ENCODE measurements at places on chromosomes 7 and 10. TPM values are rescaled to one million over a fixed set of nuclear protein-coding genes. Genes with fewer than 3 reads are reported as not detected.

DNA sequence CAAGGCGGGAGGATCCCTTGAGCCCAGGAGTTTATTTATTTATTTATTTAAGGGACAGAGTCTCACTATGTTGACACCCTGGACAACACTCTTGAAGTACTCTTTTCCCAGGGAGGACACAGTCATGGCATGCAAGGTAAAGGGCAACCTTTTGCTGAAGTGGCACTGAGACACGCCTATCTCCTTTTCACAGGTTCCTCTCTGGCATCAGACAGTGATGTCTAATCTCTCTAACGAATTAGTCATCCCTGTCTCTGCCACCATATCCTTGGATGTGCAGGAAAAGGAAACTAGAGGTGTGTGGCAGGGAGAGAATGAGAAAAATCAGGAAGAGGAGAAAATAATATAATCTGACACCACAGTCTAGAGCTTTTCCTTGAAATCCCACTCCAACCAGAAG lies 19.5 kb downstream of the CPVL start:
- no peaks in the 10 kb centered on the region for H3K36me3 ChIP-seq
- no peak for DNase-seq
- H3K27ac ChIP-seq, result no peak overlapping the region
- H3K4me3 ChIP-seq, result no peak overlapping the region
- no peaks in the 10 kb centered on the region for H3K4me1 ChIP-seq
- peaks cover 6% of the 10 kb centered on the region for H3K27me3 ChIP-seq

The CCDC7 gene
- 18.3 TPM for total RNA-seq

The PDE6C gene
- not detected for total RNA-seq

DNA sequence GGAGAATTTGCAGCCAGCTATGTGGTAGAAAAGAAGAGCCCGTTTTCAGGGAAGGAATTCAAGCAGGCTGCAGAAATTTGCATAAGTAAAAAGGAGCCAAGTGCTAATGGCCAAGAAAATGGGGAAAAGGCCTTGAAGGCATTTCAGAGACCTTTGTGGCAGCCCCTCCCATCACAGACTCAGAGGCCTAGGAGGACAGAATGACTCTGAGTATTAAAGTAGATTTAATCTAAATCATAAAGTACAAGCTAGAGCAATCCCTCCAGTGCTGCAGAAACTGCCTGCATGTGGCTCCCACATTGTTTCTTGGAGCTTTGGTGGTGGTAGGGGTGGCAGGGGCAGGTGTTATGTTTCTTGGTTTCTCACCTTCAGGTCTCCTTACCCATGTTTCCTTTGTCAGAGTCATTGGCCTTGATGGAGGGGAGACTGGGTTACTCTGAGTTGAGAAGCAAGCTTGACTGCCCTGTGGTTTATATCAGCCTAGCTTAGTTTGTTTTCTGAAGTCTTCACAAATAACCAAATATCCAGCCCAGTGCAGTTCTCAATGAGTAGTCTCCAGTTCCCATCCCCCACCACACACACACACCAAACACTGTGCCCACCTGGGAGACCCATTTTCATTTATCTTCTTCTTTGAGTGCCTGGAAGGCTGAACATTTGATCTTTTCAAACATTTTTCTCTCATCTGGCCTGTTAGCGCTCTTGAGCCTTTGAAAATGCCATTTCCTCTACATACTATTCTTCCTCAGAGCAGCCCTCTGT lies 34.5 kb downstream of the ITPRIP start:
- peaks cover 21% of the 10 kb centered on the region for H3K36me3 ChIP-seq
- DNase-seq, result no peak
- no peak overlapping the region for H3K4me3 ChIP-seq
- H3K27me3 ChIP-seq, result no peaks in the 10 kb centered on the region
- no peak overlapping the region for H3K27ac ChIP-seq

- H3K4me1 ChIP-seq, result peaks cover 49% of the 10 kb centered on the region
- H3K36me3 ChIP-seq, result peaks cover 11% of the 10 kb centered on the region
- H3K27ac ChIP-seq, result peak overlapping the region; percentile 89
- H3K27me3 ChIP-seq, result no peaks in the 10 kb centered on the region
- no peak for DNase-seq
Measured at GRCh38 chr10:110496553-110497437, 912 bp upstream of the DUSP5 start.

GRCh38 chr7:135976312-135977006 lies 700 bp downstream of the MTPN start:
- peaks cover 24% of the 10 kb centered on the region for H3K36me3 ChIP-seq
- H3K27me3 ChIP-seq, result no peaks in the 10 kb centered on the region
- DNase-seq, result peak; percentile 55
- peak overlapping the region; percentile 91 for H3K27ac ChIP-seq

DNA sequence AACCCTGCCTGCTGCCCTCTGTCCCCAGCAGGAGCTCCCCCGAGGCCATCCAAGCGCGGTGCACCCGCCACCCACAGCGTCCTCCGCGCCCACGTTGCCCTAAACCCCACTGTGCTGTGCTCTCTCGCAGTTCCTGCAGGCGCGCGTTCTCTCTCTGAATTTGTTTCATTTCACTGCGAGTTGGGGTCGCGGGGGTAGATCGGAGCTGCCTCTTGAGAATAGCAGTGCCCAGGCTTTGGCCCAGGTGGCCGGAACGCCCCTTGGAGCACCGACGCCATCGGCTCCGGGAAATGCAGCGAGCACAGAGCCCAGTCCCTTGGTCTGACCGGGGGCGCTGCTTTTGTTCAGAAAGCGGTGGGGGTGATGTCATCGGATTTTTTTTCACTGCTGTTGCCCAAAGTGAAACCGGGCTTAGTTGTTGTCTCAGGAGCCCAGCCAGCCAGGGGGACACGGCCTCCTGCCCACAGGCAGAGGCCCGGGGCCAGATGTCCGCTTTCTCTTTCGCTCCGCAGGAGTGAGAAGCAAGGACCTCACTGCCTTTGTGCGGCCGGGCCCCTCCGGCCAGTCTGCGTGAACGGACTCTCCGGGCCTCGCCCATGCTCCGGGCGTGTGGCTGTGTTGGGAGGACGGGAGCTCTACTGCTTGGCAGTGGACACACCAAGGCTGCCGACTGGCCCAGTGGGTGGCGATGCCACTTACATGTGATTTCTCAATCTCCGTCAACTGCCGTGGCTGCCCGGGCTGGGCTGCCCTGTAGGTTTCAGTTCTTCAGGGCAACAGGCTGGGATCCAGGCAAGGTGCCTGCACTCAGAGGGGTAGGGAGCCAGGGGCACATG lies 43.1 kb downstream of the FOXK1 start:
- H3K4me3 ChIP-seq, result peak overlapping the region; percentile 84
- H3K27ac ChIP-seq, result peak overlapping the region; percentile 90
- H3K36me3 ChIP-seq, result peaks cover 17% of the 10 kb centered on the region
- no peaks in the 10 kb centered on the region for H3K27me3 ChIP-seq
- H3K4me1 ChIP-seq, result peaks cover 36% of the 10 kb centered on the region

GRCh38 chr10:32795598-32796183 lies 162.3 kb downstream of the ITGB1 start:
- H3K36me3 ChIP-seq, result no peaks in the 10 kb centered on the region
- H3K27ac ChIP-seq, result peak overlapping the region; percentile 7
- no peaks in the 10 kb centered on the region for H3K4me1 ChIP-seq
- H3K27me3 ChIP-seq, result no peaks in the 10 kb centered on the region

- no peaks in the 10 kb centered on the region for H3K36me3 ChIP-seq
Measured at GRCh38 chr7:17521437-17521836, 223.0 kb downstream of the AHR start.

GRCh38 chr10:65377687-65378086 lies 1548.1 kb upstream of the LRRTM3 start:
- H3K27me3 ChIP-seq, result no peaks in the 10 kb centered on the region
- no peak overlapping the region for H3K4me3 ChIP-seq
- DNase-seq, result no peak
- H3K27ac ChIP-seq, result no peak overlapping the region
- H3K4me1 ChIP-seq, result no peaks in the 10 kb centered on the region

GRCh38 chr7:96021568-96021967 lies 249.2 kb downstream of the DYNC1I1 start:
- no peak overlapping the region for H3K27ac ChIP-seq
- H3K36me3 ChIP-seq, result no peaks in the 10 kb centered on the region
- H3K4me1 ChIP-seq, result peaks cover 5% of the 10 kb centered on the region
- DNase-seq, result no peak

- no peak overlapping the region for H3K27ac ChIP-seq
- H3K4me3 ChIP-seq, result no peak overlapping the region
- H3K4me1 ChIP-seq, result peaks cover 6% of the 10 kb centered on the region
- H3K36me3 ChIP-seq, result no peaks in the 10 kb centered on the region
- no peak for DNase-seq
- H3K27me3 ChIP-seq, result no peaks in the 10 kb centered on the region
Measured at GRCh38 chr10:24851629-24852028, 100.8 kb downstream of the PRTFDC1 start.

GRCh38 chr7:105904064-105904463 lies 27.7 kb upstream of the ATXN7L1 start:
- H3K4me1 ChIP-seq, result no peaks in the 10 kb centered on the region
- H3K27ac ChIP-seq, result no peak overlapping the region
- H3K4me3 ChIP-seq, result no peak overlapping the region
- H3K27me3 ChIP-seq, result no peaks in the 10 kb centered on the region

DNA sequence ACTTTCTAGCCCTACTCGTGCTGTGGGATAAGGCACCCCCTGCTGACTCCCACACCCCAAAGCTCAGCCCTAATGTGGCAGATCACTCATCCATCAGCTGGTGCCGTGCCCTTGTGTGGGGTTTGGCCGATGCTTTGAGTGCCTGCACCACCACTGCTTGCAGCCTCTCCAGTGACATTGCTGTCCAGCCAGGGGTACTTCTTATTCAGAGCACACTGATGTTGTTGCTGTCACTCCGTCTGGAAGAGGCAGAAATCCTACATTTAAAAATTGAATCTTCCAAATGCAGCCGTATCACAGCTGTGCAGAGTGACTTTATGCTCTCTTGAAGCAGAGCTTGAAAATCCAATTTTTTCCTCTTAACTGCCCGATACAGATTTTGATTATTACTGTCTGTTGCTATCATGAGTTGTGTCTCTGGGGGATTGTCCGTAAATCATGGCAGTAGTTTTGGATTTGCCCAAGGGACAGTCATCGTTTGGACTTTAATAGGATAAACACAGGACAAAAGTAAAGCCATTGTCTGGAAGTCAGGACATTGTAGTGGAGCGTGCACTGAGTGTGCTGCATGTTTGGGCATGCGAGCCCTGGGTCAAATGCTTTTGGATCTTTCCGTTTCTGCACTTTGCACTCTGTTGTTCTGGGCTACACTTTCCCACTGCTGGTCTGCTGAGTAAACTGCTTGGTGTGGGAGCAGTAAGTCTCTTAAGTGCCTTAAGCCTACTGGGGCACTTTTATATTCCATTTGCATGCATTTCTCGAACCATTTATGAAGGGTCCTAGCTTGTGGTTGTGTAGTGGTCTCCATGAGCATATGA lies 128.2 kb downstream of the DOCK1 start:
- no peaks in the 10 kb centered on the region for H3K36me3 ChIP-seq
- no peak overlapping the region for H3K4me3 ChIP-seq
- no peak for DNase-seq
- H3K27ac ChIP-seq, result no peak overlapping the region

All from activated CD4-positive, alpha-beta T cell treated with anti-CD3 and anti-CD28 coated beads, Interleukin-2, amount 10 ng/mL, durations not matched to agents 7 days and 5 days (primary cell).